ENCODE measurements at places on chromosomes 12 and 14.

DNA sequence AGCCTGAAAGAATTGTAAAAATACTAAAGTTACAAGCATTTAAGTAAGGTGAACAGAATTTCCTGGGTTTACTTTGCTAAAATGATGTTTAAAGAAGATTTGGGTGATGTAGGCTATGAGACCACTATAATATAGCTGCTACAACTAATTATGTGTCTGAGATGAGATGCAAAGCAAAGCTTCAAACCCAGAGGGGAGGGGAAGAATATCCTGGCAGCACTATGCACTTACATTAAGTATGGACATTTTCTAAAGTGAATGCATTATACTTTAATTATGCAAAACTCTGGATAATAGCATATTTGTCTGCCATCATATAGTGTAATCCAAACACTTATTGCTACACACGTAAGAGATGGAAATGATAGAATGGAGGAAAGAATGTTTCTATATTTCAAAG is 1003.7 kb downstream of the GALC start:
- DNase-seq = no peak

- DNase-seq = no peak
Observed at GRCh38 chr12:25713264-25713663, 160.2 kb upstream of the LMNTD1 start.

DNA sequence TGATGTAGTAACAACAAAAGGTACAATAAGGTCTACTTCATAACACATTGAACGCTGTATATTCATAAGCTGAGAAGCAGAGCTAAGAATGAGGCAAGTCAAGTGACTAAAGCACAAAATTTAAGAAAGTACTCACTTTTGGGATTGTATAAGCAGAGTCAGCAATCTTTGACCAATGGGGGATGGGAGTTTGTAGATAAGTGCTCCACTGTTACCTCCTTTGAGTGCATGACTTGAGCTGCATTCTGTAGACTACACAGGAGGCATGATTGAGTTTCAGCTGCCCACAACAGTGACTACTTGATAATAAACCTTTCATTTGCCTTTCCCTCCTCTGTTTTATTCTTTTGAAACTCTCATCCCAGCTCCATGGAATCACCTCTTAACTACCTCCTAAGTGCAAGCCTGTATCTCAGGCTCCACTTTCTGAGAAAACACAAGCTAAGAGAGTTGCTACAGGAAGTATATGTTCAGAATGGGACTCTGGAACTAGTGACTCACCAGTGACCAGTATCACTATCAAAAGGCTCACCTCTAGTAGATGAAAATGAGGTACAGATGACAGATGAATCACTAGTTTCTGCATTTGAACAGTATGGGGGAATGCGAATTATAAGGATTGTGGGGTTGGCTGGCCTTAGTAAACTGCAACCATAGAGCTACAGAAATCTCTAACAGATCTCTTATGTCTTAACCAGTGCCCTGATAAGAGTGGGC is 49.2 kb downstream of the SLC35F4 start:
- no peak for DNase-seq

DNA sequence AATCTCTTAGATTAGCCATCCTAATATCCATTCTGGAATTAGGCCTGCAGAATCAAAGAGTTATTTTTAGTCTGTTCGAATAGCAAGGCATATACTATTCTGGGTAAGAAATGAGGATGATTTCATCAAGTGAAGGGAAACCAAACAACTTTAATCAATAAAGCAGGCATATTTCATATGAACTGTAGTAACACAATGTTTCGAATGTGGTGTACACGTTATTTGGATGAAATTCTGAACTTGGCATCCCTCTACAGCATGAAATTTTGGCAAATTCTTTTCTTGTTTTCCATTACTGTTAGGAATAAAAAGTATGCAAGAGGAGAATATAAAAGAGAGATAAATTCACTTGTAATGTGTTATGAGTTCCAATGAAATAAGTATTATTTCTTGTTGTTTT is 1233.3 kb upstream of the SEL1L start:
- DNase-seq = no peak

GRCh38 chr12:4615667-4616066 is 33.2 kb downstream of the AKAP3 start:
- no peak for DNase-seq

- no peak for DNase-seq
Observed at GRCh38 chr12:1395421-1395955, 198.9 kb downstream of the FBXL14 start.

- DNase-seq = no peak
Observed at GRCh38 chr12:92701441-92701840, 1.3 kb upstream of the PLEKHG7 start.

DNA sequence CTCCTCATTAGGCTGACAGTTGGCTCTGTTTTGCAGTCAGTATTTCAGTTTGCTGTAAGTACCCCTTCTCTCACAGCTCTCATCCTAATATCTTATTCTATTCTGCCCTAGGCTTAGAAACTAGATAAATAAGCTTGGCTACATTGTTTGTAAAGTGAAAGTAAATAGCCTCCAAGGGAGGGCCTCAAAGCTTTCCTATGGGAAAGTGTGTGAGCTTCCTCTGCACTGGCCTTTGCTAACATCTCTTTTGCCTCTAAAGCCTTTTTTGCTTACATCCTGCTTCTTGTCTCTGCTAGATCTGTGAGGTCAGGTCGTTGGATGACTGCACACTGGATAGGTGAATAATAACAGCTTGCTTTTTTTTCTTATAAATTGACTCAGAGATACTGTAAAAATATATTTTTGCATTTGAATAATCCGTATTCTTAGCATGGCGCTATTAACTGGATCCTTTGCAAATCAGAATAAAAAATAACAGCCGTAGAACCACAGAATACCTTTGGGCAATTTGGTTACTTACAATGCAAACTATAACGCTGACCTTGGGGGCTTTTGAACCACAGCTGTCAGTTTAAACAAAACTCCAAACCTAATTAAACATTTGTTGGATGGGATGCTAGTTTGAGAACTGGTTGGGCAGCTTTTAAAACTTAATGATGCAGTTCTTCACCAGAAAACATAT is 55.1 kb downstream of the TTC6 start:
- no peak for DNase-seq

- no peak for DNase-seq
Observed at GRCh38 chr12:100142851-100143559, at the start of gene BLTP3B. TSS of gene BLTP3B (minus strand) at chr12:100142874. CDS start at chr12:100142635, 239 bp downstream.

- no peak for DNase-seq
Observed at GRCh38 chr12:124388679-124389137, 93.8 kb downstream of the RFLNA start.

DNA sequence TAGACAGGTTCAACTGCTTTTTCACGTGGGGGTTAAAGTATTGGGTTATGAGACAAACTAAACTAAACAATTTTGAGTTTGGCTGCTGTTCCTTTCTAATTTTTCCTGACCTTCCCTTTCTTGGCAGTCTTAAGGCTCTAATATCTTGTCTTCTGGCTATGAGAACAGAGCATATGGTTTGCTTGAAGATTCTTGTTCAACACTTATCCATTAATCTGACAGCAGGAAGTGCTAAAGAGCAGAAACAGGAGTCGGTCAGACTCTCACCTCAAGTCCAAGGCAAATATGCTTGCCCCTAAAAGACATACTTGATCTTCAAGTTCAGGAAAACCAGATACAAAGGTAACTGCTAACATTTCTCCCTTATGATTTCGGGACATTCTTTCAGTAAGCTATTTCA is 52.6 kb upstream of the KCNJ8 start:
- no peak for DNase-seq

GRCh38 chr14:79727900-79728299 is 483.4 kb downstream of the DIO2 start:
- no peak for DNase-seq

DNA sequence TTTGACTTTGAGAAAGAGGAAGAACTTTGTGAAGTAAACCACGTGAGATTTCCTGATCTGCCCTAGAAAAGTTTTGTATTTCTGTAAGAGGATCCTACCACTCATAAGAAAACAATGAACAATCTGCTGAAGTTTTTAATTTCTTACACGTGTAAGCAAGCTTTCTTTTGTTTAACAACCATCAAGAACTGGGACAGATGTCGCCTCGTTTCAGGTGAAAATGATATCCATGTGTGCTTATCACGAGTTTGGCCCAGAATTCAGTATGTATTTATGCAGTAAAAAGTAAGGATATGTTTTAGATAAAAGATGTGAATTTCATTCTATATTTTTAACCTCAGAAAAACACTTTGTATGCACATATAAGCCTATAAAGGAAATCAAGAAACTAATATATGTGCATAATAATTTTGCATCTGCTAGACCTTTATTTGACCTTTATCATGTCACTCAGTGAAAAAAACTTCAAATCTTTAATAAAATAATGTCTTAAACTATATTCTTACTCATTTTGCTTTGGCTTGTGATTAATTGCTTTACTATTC is 56.9 kb upstream of the DHRS4 start:
- no peak for DNase-seq

- DNase-seq = no peak
Observed at GRCh38 chr14:68670359-68670715, 122.5 kb downstream of the ZFP36L1 start.

- no peak for DNase-seq
Observed at GRCh38 chr14:59190372-59190771, 1.9 kb downstream of the DAAM1 start.

GRCh38 chr12:66107451-66107915 is 23.1 kb downstream of the LLPH start:
- peak; percentile 89 for DNase-seq

DNA sequence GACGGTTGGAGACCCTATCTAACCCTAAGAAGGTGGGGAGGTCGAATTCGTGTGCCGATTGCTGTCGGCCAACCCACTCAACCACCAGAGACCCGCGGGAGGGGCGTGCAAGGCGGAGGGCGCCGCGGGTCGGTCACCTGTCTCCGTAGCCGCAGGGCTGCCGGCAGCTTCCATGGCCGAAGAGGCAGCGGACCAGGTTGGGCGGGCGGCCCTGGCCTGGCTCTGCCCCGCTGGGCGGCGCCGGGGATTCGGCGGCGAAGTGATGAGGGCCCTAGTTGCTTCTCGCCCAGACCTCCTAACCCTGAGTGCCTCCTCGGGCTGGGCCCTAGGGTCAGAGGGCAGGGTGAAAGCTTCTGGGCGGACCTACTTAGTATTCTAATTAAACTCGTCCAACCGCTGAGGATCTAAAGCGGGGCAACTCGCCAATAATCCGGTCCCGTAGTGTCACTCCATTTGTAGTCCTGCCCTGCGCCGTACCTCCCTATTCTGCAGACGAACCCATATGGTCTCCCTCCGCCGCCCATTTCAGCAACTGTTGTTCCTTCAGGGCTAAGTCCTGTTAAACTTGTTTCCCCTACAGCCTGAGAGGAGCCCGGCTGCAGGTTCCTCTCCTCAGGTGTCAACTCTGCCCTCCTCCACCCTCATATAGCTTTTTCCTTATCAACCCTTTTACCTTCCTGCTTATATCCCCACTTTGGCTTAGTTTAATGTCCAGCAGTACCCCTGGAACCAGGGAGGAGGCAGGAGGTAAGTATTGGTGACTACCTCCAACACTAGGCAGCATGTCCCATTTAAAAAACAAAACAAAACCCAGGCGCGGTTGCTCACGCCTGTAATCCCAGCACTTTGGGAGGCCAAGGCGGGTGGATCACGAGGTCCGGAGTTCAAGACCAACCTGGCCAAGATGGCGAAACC is at the start of gene PYM1:
Gene PYM1 (minus strand): TSS at position 307 of the 915 bp plus-strand sequence. CDS start 133 bp downstream, at position 174.
- no peak for DNase-seq

DNA sequence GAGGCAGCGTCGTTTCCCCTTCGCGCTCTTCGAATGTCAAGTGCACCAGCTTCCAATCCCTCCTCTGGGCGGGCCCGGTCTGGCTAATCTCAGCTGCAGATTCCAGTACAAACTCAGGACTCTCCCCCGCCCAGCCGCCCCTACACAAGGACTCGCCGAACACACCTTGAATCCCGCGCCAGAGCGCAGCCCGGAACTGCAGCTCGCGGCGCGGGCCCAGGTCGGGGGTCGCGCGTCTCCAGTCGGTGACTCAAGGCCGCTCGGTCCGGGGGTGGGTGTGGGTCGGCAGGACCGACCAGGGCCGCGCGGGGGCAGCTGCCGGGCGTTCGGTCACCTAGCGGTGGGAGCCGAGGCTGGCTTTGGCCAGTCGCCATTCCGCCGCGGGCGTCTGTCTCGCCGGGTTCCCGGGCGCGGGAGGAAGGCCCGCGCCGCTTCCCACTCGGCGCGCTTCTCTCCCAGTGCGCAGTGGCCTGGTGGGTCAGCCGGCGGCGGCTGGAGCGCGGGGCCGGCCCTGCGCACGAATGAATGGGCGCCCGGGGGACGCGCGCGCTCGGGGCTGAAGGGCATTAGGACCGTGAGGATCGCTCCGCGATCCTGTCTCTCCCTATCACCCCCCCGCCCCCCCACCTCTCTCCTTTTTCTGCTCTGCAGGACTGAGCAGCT is at the start of gene GALNT16:
Gene GALNT16 (plus strand): TSS at position 632 of the 663 bp plus-strand sequence. CDS start 133 bp downstream, outside the sequence.
- no peak for DNase-seq

DNA sequence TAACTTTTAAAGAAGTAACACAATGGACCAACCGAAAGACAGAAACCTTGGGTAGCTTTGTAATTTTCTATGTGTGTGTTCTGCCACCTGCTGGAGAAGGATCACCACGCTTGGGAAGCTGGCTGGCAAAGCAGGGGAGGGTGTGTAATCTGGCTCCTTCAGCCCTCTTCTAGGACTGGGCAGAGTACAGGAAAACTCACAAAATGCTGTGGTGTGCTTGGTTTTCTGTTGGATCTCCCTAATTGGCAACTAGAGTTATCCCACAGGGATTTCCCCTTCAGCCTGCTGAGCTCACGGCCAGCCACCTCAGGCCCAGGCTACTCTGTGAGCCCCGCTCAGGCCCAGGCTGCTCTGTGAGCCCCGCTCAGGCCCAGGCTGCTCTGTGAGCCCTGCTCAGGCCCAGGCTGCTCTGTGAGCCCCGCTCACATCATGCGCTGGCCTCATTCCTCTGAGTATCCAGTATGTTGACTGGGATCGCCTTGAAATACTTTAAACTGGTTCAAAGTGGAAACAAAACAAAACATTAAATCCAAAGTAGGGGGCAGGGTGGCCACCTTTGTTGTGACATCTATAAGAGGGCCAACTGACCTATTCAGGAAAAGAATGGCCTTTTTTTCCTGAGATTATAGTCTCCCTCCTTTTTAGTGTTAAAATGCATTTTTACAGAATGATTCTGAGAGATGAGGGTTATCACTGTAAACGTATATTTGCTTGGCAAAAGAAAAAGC is 52.0 kb upstream of the RNU6-8 start:
- peak; percentile 28 for DNase-seq

DNA sequence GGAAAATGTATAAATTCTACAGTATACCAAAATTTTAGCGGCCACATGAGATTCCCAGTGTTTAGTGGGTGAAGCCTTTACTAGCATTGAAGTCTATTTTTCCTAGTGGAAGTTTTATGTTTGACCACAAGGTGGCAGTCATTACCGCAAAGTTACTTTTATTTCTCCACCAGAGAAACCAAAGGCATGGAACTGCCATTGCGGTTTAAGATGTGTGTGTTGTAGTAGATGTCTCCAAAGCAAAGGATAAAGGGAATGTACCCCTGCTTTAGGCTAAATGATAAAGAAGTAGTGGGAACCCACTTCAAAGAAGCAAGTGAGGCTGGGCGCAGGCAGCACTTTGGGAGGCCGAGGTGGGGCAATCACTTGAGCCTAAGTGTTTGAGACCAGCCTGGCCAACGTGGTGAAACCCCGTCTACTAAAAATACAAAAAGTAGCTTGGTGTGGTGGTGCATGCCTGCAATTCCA is 140.5 kb downstream of the PRKCH start:
- DNase-seq = no peak

Measured in AG09309 (cell line).